ENCODE measurements at places on chromosomes 2 and 18.

- DNase-seq: no peak
These were observed 3.0 kb upstream of the FOSL2 start for GRCh38 chr2:28389399-28390240.

GRCh38 chr2:191222507-191222906, 22.7 kb upstream of the MYO1B start:
- DNase-seq: no peak

DNA sequence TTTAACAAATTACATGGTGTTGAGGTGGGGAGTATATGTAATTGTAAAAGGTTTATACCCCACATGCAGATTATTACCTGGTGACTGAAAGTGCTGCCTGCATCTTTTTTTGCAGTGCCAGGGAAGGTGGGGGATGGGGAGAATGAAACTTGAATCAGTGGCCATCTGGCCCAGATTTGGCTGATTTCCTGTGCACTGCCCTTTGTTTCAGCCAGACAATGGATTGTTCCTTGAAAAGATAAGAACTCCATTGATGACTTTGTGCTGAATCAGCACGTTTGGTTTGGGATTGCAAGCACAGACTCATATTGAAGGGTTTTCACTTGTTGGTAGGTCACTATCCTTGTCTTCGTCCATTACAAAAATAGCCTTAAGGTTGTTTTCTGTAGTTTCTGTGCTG, 20.9 kb downstream of the GREB1L start:
- no peak for DNase-seq

DNA sequence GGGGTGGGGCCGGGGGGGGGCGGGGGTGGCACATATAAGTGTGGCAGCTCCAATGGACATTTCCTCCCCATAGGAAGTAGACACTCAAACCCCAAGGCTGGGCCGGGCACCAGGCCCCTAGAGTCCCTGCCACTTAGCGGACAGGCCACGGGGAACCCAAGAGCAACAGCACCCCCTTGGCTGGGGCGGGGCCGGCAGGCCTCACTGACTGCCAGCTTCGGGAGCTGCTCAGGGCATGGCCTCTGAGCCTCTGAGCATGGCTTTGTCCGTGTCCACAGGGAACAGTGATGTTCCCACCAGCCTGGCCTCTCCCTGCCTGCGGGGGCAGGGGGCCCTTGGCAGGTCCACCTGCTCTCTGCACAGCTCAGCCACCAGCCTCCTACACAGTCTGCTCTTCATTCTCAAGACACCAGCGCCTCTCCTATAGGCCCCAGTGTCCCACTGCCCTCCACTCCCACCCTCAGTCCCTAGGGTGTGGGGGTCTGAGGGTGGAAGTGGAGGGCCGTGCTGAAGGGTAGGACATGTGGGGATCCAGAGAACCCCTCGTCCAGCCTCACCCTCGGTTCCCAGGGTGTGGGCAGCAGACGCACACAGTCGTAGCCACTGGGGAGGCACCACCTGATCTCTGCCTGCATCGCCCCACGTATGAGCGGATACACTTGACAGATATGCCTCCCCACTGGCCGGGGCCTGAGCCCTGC, 106.7 kb downstream of the FAM210A start:
- no peak for DNase-seq

DNA sequence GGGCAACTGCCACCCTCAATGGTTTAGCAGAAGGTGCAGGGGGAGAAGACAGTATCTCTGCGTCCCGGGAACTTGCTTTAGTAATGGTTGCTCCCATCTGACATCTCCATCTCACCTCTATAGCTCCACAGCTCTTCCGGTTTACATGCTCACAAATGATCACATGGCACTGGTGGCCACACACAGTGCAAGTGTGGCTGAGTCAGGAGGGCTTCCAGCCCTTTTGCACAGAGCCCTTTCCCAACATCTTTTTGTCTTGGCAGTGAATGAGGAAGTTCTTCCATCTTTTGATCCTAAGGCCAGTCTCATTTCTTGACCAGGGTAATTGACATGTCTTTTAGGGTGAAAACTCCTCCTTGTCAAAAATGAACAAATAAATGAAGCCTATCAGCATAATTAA, 347.7 kb downstream of the LPIN1 start:
- DNase-seq: no peak

DNA sequence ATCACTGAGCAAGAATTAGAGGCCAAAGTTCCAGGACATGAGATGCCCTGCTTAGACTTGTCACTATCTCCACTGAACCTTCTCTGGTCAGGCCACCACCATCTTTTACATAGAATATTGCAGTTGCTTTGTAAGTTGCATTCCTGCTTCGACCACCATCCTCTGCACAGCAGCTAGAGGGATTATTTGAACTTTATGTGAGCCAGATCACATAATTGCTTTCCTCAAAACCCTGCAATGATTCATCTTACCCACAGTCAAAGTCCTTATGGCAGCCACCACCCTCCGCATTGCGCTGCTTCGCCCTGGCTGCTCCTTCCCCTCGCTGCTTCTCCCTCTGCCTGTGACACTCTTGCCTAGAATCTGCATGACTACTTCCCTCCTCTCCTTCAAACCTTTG, 111.3 kb downstream of the EML6 start:
- no peak for DNase-seq

DNA sequence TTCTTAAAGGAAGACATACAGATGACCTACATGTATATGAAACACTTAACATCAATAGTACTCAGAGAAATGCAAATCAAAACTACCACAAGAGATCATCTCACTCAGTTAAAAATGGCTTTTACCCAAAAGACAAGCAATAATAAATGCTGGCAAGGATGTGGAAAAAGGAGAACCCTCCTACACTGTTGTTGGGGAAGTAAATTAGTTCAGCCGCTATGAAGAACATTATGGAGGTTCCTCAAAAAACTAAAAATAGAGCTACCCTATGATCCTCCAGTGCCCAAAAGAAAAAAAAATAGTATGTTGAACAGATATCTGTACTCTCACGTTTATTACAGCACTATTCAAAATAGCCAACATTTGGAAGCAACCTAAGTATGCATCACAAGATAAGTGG, 1579.4 kb upstream of the TMEFF2 start:
- DNase-seq: no peak

- no peak for DNase-seq
These were observed 19.8 kb downstream of the GAREM1 start for GRCh38 chr18:32450874-32451273.

GRCh38 chr2:83953697-83954096, 505.4 kb downstream of the SUCLG1 start:
- no peak for DNase-seq

GRCh38 chr2:16656784-16657391, 8.7 kb downstream of the CYRIA start:
- no peak for DNase-seq

GRCh38 chr2:237256887-237257286, 157.1 kb downstream of the COL6A3 start:
- DNase-seq: no peak

DNA sequence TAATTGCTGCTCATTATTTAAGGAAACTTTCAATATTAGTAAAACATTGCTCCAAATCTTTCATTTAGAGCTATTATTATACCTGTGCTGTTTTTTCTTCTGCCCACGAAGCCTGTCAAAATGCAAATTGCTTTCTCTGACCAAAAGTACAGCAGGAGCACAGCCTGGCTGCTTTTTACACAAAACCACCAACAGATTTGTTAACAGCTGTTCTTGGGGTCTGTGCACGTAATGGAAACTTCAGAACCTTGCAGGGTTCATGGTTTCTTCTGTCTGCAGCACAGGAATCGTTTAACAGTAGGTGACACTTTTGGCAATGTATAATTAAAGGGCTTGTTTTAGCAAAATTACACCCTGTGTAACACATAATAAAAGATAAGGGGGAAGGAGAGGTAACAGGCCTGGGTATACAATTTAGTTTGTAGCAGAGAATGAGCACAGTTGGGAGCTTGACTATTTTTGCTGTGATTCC, 447.3 kb downstream of the KCNJ3 start:
- DNase-seq: no peak

DNA sequence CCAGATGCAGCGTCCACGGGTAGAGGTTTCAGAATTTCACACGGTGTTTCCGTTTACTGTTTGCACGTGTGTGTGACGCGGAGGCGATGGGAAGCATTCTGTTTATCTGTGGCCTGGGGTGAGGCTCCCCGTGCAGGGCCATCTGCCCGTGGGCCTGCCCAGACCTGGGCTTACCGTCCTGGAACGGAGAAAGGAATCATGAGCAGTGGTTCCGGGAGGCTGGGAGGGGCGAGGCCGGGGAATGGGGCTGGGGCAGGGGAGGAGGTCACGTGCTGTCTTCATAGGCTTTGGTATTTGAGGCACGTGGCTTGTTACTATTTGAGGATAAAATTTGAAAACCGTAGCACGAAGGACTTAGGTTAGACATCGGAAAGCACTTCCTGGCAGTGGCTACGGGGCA, 77.9 kb downstream of the RTP5 start:
- no peak for DNase-seq

GRCh38 chr2:42118754-42119569, 50.2 kb upstream of the EML4 start:
- DNase-seq: no peak

DNA sequence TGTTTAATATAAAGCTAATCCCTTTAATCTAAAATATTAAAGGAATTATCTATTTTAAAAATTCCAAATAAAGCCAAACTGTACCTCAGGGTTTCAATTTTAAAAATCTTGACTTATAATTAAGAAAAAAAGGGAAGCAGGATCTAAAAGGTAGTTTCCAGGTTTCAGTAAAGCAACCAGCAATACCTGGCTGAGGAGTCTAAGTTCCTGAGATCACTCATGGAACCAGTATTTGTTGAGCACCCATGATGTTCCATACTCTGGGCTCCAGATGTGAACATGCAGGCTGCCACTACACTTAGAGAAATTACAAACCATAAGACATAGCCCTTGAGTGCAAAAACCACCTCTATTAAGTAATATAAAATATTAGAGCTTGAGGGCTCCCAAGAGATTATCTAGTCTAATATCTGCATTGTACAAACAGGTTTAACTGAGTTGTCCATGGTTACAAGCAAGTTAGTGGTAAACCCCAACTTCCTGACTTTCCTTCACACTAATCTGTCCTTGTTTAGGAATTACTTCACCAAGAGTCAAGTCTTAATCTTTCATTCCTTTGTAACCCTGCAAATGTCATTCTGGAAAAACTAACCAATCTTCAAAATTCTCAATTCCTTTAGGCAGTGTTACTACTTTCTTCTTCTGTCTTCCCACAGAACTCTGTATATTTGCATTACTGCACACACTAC, 49.2 kb downstream of the CLASP1 start:
- DNase-seq: no peak

GRCh38 chr2:180819106-180819505, 161.3 kb upstream of the UBE2E3 start:
- DNase-seq: no peak

GRCh38 chr2:133653056-133653455, 84.8 kb upstream of the NCKAP5 start:
- DNase-seq: no peak

- DNase-seq: peak; percentile 67
These were observed 7.9 kb downstream of the ARL4C start for GRCh38 chr2:234488913-234489451.

DNA sequence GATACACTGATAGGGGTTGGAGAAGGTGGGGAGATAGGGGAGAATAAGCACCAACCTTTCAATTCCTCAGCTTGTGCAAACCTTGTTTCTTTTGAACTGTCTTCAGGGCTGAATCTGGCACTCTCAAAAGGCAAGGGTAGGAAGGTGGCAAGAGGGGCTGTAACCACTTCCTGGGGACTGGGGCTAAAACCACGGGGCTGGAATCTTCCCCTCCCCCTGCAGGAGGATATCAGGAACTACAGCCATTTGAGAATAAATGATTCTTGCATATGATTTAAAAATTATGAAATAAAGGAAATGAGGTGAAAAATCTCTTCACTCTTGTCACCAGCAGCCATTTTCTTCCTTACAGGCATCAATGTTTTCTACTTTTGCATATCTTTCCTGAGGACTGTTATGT, 50.8 kb downstream of the ATOH8 start:
- peak; percentile 33 for DNase-seq

GRCh38 chr2:60675301-60675700, 80.8 kb upstream of the PAPOLG start:
- DNase-seq: no peak

DNA sequence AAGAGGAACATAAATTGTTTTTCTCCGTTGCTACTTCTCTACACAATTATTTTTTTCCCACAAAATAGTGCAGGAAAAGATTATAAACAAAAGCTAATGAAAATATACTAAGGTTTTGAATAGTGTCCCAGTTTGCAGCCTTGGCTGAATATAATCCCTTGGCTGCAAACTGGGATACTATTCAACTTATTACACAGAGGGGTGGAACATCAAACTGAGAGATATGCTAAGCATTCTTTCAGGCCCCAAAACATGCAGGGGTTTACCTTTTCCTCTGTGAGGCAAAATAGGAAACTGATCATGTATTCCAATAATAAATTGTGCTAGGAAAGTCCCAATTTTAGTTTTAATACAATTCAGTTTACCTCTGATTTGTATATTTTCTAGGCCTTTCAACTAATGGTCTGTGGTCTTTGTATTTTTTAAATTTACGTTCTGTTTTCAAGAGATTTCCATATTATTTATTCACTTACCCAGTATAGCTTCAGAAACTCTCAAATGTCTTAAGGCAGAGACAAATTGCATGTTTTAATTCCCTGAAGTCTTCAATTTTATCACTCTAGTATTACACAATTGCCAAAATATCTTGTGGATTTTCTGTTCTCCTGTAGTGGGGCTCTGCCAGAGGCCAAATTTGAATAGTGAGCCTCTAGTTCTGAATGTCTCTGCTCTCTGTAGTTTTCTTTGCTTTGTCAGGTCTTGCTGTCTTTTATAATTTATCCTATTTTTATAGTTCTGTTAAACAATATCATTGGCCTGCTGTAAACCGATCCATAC, 63.9 kb downstream of the PPP1R1C start:
- DNase-seq: no peak

DNA sequence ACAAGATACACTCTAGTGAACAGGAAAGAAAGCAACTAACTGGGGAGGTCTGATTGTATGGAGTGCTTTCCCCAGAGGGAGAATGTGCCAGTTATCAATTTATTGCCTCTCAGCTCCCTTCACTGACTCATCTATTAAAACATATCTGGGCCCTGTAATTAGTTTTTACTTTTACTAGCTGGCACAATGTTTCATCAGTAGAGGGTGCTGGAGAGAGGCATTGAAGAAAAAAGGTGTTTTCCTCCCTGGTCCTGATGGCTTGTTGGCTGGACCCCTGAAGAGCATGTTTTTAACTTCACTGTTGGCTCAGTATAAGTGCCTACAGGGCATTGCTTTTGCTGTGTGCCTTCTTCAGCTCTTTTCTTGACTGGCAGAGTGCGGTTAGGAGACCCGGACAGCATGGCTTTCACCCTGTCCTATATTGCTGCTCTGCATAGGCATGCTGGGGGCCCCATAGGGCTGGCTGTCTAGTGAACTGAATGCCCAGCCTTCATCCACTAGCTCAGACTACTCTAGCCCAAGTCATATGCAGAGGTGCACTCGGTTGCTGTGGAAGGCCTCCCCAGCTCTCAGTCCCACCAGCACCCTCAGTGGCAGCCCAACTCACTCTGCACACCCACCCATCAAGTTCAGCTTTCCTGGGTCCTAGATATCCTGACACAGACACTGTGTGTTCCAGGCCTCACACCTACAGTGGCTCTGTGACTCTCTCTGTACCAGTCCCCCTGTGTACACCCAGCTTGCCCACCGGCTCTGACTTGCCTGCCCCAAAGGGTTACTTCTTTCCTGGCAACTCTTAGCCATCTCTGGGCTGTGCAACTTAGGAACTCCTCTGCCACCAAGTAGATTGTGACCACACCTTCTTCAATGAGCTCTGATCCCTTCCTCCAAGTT, 62.3 kb upstream of the ACYP2 start:
- DNase-seq: no peak

- DNase-seq: no peak
These were observed 2.6 kb upstream of the TMEFF2 start for GRCh38 chr2:192197357-192197756.

Data from stimulated activated naive CD8-positive, alpha-beta T cell treated with anti-CD3 and anti-CD28 coated beads, Interleukin-15, Interleukin-2, amounts not matched to agents 100 U/mL and 50 U/mL, for 24 hours (primary cell).